ENCODE measurements at places on chromosomes 12 and 14.

DNA sequence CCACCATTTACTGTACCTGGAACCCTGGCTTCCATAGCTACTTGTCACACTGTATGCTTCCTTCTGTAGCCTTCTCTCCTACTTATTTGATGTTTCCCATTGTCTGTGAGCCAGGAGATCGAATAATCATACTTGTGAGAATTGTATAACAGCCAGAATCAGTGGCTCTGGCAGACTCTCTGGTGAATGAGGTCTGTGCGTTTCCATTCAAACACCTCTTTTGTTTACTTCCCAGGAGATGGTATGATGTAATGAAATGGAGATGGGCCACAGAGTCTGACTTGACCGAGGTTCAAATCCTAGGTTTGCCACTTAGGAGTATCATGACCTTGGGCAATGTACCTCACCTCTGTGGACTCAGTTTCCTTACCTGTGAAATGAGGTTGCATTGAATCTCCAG lies 35.7 kb upstream of the CLMN start:
- DNase-seq: no peak

DNA sequence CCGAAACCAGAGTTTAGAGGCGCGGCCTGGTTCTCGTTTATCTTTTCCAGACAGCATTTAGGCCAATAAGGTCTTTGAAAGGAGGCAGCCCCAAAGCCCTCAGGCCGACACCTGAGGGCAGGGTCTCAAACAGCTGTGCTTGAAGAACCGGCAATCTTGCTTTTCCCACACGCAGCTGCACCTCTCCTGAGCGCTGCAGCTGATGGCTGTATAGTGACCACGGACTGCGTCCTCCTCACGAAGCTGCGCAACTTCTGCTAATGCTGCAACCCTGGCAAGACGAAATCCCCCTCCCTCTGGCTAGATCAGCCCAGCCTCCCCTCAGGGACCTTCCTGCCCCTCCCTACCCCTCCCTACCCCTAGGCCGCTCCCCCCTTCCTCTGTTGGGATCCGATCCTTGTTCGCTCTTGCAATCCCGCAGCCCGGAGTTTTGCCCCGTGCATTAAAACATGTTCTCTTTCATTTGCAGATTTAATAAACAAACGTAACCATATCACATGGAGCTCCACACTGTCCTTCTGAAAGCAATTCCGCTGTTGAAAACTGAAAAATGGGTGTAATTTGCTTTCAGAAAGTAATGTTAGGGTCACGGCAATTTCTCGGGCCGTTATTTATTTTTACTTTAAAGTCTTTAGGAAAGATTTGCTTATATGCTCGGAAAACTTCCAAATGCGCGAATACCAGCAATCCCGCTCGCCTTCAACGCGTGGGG lies 4.8 kb upstream of the PAX9 start:
- no peak for DNase-seq

GRCh38 chr12:3925621-3926020 lies 52.4 kb upstream of the PARP11 start:
- DNase-seq: no peak

- no peak for DNase-seq
Measured at GRCh38 chr12:34601689-34602088, 579.4 kb downstream of the ALG10 start.

DNA sequence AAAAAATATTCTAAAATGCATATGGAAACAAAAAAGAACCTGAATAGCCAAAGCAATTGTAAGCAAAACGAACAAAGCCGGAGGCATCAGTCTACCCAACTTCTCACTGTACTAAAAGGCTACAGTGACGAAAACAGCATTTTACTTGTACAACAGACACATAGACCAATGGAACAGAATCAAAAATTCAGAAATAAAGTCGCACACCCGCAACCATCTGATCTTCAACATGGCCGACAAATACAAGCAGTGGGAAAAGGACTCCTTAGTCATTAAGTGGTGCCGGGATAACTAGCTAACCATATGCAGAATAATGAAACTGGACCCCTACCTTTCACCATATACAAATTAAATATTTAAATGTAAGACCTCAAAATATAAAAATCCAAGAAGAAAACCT lies 203.9 kb upstream of the PPFIA2 start:
- no peak for DNase-seq

DNA sequence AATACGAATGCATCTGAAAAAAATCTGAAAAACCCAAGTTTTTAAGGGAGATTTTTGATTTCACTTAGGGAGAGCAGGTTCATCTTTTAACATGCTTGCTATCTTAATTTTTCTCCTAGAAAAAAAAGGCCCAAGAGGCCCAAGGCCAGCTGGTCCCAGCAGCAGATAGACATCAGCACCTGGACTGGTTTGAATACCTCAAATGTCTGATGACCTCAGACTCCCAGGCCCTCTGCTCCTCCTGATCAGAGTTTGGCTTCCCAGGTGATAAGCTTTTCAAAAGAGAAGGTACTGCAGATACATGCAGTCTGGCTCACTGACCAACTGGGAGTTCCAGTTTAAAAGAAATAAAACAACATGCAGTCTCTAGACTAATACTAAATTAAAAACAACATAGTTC lies 82.6 kb downstream of the C2CD5 start:
- no peak for DNase-seq

DNA sequence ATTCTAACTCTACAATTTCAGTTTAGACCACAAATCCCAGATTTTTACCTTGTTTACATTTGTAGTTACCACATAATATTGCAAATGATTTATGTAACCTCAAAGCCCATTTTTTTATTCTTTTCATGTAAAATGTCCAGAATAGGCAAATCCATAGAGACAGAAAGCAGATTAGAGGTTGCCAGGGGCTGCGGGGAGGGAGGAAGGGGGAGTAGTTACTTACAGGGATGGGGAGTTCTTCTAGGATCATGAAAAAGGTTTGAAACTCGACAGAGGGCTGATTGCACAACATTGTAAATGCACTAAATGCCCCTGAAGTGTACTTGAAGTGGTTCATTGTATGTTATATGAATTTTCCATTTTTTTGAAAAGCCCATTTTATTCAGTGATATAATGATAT lies 66.5 kb downstream of the PPP2R5C start:
- no peak for DNase-seq

DNA sequence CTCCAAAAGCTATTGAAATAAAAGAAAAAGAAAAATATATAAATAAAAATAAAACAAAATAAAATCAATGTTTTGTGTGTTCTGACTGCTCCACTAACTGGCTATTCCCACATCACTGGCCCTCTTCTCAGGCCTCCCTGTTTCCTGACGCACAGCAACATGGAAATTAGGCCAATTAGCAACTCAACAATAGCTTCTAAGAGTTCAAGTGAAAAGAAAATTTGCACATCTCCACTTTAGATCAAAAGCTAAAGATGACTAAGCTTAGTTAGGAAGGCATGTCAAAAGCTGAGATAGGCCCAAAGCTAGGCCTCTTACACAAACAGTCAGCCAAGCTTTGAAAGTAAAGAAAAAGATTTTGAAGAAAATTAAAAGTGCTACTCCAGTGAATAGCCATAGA lies 200.8 kb downstream of the DUSP6 start:
- no peak for DNase-seq

GRCh38 chr14:99257673-99258221 lies 14.2 kb downstream of the BCL11B start:
- DNase-seq: no peak

DNA sequence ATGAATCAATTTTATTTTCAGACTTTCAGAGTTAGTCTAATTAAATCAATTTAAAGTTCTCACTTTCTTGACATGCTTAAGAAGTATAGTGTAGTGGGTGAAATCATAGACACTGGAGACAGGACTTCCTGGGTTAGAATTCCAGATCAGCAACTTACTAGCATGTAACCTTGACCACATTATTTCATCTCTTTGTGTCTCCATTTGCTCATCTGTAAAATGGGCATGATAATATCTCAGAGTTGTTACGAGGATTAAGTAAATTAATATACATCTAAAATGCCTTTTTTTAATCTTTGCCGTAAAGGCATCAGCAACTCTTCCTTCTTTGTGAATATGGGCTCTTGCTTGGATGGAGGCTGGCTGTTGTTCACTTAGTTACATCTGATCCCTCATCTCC lies 1.3 kb upstream of the ERGIC2 start:
- no peak for DNase-seq

DNA sequence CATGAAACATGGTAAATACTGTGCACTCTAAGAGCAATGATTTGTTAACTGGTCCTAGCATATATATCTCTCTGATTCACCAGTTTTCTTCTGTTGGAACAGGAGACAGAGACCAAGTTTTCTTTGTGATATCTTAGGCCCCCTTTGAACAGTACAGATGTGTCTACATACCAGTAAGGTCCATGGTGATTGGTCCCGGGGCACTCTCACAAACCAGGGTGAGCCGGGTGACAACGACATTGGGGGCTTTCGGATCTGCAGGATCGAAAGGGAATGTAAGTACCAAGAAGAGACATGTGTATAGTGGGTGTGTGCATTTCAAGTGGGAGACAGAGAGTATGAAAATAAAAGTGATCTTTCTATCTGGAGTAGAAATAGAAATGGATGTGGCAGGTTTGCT lies 11.3 kb upstream of the ERP27 start:
- DNase-seq: no peak

DNA sequence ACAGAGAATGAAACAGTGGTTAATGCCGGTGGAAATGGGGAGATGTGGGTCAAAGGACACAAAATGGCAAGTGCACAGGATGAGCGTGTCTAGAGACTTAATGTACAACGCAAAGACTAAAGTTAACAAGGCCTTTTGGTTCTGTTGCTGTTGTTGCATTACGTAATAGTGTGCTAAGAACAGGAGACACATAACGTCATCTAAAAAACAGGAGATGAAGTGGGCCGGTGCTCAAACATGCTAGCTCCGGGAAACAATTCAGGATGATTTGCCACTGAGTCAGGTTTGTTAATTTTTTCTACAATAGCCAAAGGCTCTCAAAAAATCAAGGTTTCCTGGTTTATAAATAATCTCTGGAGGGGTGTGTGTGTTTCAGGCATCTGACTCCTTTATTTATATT lies 55.5 kb downstream of the ETV6 start:
- DNase-seq: no peak

DNA sequence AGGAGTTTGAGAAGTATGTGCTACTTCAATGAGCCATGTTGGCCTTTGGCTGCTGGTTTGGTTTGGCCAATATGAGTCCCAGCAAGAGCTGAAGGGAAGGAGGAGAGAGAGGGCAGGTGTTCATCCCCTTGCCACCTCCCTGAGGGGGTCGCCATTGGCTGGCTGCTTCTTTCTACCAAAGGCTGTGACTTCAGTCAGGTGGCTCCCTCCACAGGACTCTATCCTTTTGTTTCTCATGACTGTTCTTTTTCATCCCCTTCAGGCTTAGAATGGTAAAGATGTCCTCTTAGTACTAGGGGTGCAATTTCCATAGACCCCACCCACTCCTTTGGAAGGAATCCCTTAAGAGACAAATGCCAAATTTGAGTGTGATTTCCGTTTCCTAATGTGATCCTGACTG lies 31.2 kb upstream of the OTOGL start:
- no peak for DNase-seq

DNA sequence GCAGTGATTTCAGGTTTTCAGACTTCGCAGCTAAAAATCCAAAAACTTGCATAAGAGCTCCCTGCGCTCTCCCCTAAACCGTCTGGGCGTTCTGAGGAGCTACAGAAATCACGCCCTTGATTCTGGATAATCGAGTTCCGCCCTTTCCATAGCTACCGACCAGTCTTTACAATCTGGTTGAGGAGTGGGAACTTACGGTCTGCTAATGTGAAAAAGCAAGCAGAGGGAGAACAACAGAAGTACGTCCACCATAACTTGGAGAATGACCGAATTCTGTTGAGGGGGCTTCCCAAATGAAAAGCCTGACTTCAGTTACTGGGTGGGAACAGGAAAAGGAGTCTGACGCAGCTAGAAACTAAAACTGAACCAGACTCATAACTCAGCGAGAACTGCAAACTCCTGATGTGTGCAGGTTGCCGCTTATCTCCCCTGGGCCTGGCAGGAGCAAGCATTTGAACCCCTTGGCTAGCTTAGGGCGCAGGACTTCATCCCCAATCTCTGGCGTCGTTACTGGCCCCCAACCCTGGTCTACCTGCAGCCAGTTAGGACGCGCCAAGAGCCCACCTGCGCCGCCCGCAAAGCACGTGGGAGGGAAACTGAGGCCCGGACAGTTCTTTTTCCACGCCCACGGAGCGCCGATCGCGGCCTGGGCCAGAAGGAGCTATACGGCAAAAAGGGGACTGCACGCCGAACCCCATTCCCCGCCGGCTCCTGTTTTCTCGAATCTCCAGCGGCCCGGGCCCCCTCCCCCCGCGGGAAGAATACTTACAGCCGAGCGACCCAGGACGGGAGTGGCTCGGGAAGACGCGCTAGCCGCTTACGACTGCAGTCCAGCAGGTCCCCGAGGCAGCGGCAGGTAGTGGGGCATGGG lies 838 bp downstream of the LRIG3 start:
- DNase-seq: peak; percentile 34

- DNase-seq: no peak
Measured at GRCh38 chr12:25347716-25348592, 97.2 kb upstream of the KRAS start.

DNA sequence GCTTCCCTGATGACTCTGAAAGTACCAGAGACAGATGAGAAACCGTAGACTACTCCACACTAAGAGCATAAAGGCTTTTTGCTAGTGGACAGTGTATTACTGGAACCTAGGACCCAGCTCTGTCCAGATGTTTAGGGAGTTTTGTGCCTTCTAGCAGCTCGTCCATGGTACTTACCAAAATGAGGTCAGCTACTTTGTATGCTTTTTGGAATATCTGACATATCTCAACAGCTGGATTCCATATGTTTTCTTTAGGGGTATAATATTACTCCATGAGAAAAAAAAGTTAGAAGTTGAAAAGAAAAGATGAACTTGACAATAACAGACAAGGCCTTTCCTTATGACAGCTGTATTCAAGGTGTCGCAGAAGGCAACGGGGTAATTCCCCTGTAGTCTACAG lies 32.1 kb upstream of the FRMD6 start:
- no peak for DNase-seq

- DNase-seq: no peak
Measured at GRCh38 chr12:124620606-124621295, 53.3 kb upstream of the NCOR2 start.

DNA sequence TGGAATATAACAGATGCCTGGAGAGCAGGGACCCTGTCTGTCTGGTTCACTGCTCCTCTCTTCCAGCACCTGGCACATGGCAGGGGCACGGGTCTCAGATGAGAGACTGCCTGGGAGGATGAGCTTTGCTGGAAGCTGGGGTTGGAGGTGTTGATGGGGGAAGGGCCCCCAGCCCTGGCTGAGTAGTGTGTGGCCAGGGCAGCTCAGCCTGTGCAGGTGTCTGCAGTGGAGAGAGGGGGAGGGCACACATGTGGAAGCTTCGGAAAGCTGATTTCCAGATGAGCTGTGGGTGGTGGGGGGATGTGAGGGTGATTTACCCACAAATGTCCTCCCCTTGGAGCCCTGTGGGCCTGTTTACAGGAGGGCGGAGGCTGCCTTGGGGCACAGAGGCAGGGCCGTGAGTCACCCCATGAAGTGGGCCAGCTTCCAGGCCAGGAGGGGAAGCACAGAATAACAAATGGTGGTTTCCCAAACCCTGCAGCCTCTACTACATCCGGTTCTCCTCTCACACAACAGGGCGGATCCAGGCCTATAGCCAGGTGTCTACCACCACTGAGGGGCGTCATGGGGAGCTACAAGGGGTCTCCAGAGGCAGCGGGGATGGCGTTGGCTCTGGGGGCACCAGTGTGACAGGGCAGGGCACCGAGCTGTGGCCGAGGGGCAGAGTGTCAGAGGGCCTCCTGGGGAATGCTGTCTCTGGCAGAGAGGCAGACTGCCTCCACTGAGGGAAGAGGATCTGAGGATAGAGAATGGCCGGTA lies 11.0 kb downstream of the KRT7 start:
- no peak for DNase-seq

All from hippocampal formation (tissue), 2 donors.